Activated CD4-positive, alpha-beta T cell treated with anti-CD3 and anti-CD28 coated beads, Interleukin-2, amount 10 ng/mL, durations not matched to agents 24 days and 14 days (primary cell): ENCODE measurements at places on chromosomes 4 and X. TPM values are rescaled to one million over a fixed set of nuclear protein-coding genes. Genes with fewer than 3 reads are reported as not detected.

- H3K27me3 ChIP-seq: peaks cover 10% of the 10 kb centered on the region
- no peak for DNase-seq
- peaks cover 10% of the 10 kb centered on the region for H3K4me1 ChIP-seq
- no peak overlapping the region for H3K4me3 ChIP-seq
- H3K36me3 ChIP-seq: no peaks in the 10 kb centered on the region
These were observed 129.6 kb upstream of the QRFPR start for GRCh38 chr4:121510341-121510874.

The RS1 gene
- total RNA-seq: not detected in 2 replicates

DNA sequence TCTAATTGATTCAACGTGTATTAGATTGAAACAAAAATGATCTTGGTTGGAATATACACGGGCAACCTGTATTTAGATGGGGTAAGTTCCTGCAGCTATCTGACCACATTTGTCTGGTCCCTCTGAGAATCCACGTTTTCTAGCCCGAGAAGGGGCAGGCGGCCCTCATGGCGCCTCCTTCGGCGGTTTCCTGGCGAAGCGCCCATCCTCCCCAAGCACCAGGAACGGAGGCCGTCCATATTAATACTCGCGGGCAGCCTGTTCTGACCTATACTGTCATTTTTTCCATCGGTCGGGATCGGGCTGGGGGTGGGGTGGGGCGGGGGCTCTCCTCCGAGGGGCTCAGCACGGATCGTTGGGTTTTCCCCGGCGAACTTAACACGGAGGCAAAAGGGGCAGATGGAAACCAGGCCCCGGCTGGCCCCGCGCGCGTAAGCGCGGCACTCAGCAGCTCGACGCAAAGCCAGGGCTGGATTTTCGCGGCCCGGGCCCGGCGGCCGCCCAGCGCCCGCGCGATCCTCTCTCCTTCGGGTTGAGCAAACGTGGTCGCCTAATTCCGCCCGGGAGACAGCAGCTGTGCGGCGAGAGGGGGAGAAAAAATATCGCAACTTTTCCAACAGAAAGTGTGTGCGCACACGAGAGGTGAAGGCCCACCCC lies 77.2 kb upstream of the BCOR start:
- no peaks in the 10 kb centered on the region for H3K36me3 ChIP-seq
- no peaks in the 10 kb centered on the region for H3K27me3 ChIP-seq

DNA sequence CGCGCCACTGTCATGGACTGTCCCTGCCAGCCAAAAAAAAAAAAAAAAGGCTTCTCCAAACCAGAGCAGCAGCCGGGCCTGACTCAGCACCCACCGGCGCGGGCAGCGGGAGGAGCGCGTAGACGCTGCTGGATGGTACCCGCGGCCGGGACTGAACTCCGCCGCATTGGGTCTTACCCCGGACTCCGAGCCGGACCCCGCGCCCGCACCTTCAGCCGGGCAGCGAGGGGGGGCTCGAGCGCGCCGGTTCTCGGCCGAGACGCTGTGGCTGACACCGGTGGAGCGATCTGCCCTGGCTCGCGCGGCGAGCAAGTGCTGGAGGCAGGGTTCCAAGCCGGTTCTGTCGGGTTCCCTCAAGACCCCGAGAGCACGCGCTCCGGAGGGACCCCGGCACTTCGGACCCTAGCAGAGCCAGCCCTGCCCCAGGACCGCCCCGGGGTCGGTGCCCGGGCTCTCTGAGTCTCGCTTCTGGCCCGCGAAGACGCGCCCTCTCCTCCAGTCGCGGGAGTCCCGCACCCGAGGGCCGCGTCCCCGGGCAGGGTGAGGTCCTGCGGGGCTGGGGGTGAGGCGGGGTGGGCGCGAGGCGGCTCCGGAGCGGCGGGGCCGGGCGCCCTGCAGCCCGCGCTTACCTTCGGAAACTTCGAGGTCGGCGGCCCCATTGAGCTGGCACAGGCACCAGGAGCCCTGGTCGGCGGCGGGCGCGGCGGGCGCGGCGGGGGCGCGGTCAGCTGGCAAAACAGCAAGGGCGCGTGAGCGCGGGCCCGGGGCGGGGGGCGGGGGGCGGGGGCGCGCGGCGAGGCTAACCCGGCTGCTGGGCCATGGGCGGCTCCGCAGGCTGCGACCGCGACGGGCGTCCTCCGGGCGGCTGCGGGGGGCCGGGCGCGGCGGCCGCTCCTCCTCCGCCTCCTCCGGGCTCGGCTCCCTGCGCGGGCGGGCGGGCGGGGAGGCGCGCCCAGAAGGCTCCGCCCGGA lies 11.8 kb upstream of the MAN2B2 start:
- no peak for DNase-seq
- H3K27ac ChIP-seq: no peak overlapping the region
- no peaks in the 10 kb centered on the region for H3K36me3 ChIP-seq
- H3K27me3 ChIP-seq: peaks cover 67% of the 10 kb centered on the region

- DNase-seq: no peak
- H3K4me1 ChIP-seq: no peaks in the 10 kb centered on the region
- H3K27me3 ChIP-seq: peaks cover 14% of the 10 kb centered on the region
These were observed 24.9 kb downstream of the FGFBP1 start for GRCh38 chr4:15913631-15913970.

GRCh38 chr4:86686741-86687140 lies 92.6 kb downstream of the PTPN13 start:
- H3K4me1 ChIP-seq: no peaks in the 10 kb centered on the region
- no peak overlapping the region for H3K4me3 ChIP-seq
- no peaks in the 10 kb centered on the region for H3K36me3 ChIP-seq
- H3K27ac ChIP-seq: no peak overlapping the region

- no peak overlapping the region for H3K4me3 ChIP-seq
- H3K36me3 ChIP-seq: peaks cover 23% of the 10 kb centered on the region
- H3K4me1 ChIP-seq: peaks cover 8% of the 10 kb centered on the region
- H3K27ac ChIP-seq: no peak overlapping the region
- H3K27me3 ChIP-seq: no peaks in the 10 kb centered on the region
- no peak for DNase-seq
These were observed 8.9 kb downstream of the TCEANC start for GRCh38 chrX:13661735-13662288.

GRCh38 chrX:134670134-134670924 lies 12.1 kb upstream of the PLAC1 start:
- DNase-seq: no peak
- H3K27me3 ChIP-seq: no peaks in the 10 kb centered on the region
- peaks cover 4% of the 10 kb centered on the region for H3K4me1 ChIP-seq
- H3K36me3 ChIP-seq: no peaks in the 10 kb centered on the region
- H3K27ac ChIP-seq: no peak overlapping the region
- no peak overlapping the region for H3K4me3 ChIP-seq

DNA sequence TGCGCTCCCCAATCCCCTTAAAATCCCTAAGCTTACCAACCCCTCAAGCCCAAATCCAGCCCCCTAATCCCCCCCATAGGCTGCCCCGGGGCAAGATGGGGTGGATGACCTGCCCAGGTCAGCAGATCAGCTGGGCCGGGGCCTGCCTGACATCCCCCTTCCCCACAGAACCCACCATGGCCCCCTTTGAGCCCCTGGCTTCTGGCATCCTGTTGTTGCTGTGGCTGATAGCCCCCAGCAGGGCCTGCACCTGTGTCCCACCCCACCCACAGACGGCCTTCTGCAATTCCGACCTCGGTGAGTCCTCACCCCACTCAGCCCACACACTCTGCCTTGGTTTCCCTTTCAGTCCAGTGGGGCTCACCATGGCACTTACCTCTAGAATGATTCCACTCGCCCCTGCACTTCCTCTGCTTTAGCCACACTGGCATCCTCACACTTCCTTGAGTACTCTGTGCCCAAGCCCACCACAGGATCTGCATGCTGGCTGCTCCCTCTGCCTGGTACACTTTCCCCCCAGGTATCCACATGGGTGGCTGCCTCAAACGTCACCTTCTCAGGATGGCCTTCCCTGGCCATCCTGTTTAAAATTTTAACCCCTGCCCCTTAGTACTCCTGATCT lies 1.1 kb downstream of the TIMP1 start:
- H3K4me1 ChIP-seq: peaks cover 35% of the 10 kb centered on the region
- no peaks in the 10 kb centered on the region for H3K27me3 ChIP-seq
- H3K27ac ChIP-seq: peak overlapping the region; percentile 74
- peak overlapping the region; percentile 80 for H3K4me3 ChIP-seq
- DNase-seq: no peak
- H3K36me3 ChIP-seq: peaks cover 12% of the 10 kb centered on the region

The CSN1S1 gene
- total RNA-seq: not detected in 2 replicates

The MID1 gene
- total RNA-seq: 0.14 TPM in 1 of 2 replicates, not detected in the other

The PARM1 gene
- not detected in 2 replicates for total RNA-seq

The CLOCK gene
- total RNA-seq: 9.8 and 10.8 TPM in 2 replicates
